ENCODE measurements at places on chromosomes 2 and 18. TPM values are rescaled to one million over a fixed set of nuclear protein-coding genes. Genes with fewer than 3 reads are reported as not detected.

Gene CFC1
- not detected for total RNA-seq

Gene TMEM37
- 13.6 TPM for total RNA-seq

Gene DSC1
- total RNA-seq, result 0.43 TPM

Gene EGR4
- total RNA-seq, result 0.36 TPM

DNA sequence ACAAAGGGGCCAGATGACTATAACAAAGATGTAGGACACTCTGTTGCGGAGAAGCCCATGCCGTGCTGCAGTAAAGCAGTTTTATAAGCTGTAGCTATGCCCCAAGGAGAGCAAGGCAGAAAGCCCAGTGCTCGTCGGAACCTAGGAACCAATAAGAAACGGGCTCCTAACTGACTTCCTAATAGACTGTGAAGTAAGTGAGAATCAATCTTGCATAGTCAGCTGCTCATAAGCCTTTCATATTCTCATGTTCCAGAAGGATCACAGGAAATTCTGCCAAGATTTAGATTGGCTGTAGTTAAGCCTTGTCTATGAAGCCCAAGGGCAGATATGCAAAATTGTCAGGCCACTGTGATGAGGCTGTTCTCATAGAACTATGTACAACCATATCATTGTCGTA lies 98.4 kb downstream of the RTTN start:
- no peaks in the 10 kb centered on the region for H3K27me3 ChIP-seq
- peaks cover 60% of the 10 kb centered on the region for H3K36me3 ChIP-seq
- DNase-seq, result no peak
- no peak overlapping the region for H3K4me3 ChIP-seq
- H3K27ac ChIP-seq, result no peak overlapping the region

DNA sequence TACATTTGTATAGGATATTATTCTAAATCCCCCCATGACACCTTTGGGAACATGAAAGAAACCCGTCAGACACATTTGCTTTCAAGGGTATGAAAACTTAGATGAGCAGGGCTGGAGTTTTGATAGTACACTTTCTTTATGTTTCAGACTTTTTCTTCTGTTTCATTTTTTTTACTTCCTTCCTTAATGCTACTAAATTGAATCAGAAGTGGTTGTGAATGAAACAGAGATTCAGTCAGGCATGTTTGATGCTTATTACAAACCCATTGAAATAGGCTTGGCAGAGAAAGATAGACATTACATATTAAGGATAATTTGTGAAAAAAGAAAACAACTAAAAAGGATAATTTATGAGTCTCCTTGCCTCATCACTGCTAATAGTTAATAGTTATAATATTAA lies 26.8 kb downstream of the SLC30A6 start:
- DNase-seq, result no peak
- no peak overlapping the region for H3K27ac ChIP-seq
- H3K36me3 ChIP-seq, result peaks cover 16% of the 10 kb centered on the region
- no peaks in the 10 kb centered on the region for H3K4me1 ChIP-seq
- H3K27me3 ChIP-seq, result no peaks in the 10 kb centered on the region
- no peak overlapping the region for H3K4me3 ChIP-seq

- peaks cover 12% of the 10 kb centered on the region for H3K4me1 ChIP-seq
- no peaks in the 10 kb centered on the region for H3K27me3 ChIP-seq
- DNase-seq, result no peak
- H3K4me3 ChIP-seq, result no peak overlapping the region
- H3K36me3 ChIP-seq, result peaks cover 2% of the 10 kb centered on the region
These were observed 56.5 kb downstream of the TET3 start for GRCh38 chr2:74041182-74041581.
